ENCODE measurements at places on chromosomes 5 and 9.

GRCh38 chr9:98958271-98958984 is 14.7 kb downstream of the COL15A1 start:
- DNase-seq: no peak

DNA sequence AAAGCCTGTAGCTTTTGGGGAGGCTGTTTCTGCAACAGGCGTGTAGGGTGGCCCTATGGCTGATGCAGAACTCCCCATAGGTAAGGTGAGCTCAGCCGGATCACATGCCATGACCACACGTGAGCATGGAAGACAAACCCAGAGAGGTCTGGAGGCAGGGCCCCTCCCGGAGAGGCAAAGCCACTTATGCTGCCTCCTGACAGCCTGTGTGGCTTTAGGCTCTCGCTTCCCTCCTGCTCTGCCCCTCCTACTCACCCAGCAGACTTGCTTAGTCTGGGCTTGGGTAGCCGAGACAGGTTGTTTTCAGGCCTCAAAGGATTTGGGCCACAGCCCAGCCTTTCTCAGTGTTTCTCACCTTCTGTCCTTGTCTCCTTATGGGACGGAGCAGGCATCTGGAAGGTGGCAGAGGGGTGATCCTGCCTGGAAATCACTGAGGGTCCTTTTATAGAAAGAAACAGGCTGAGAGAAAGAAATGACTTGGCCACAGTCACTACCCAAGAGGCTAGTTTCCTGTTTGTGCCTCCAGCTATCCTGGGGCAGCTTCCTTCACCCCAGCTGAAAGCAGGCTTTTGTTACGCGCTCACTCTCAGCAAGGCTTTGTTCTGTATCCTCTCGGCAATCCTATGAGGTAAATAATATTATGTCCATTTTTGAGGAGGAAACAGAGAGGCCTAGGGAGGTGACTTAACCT is 89.9 kb downstream of the DAB2IP start:
- no peak for DNase-seq

DNA sequence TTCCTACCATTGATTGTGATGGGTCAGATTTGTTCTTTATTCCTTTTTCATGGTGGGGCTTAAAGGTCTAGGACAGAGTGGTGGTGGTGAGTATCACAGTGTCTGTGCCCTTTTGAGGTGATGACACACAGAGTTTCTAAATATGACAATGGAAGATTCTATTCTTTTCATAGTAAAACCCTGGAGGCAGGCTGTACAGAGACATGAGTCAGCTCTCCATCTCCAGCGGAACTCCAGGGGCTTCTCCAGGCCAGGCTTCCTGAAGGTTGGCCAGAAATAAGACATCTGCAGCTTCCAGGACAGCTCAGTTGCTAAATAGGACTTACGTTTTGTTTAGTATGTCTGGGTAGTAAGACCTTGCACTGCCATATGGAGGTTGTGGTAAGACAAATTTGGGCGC is 229.5 kb downstream of the CD180 start:
- no peak for DNase-seq

- no peak for DNase-seq
Observed at GRCh38 chr5:126483156-126483555, 59.9 kb downstream of the GRAMD2B start.

All from NCI-H526 (cell line).